Activated CD8-positive, alpha-beta memory T cell treated with anti-CD3 and anti-CD28 coated beads, Interleukin-2, amount 50 U/mL, for 48 hours (primary cell): ENCODE measurements at places on chromosomes 4 and X.

GRCh38 chr4:55509266-55509665 lies 37.4 kb downstream of the CLOCK start:
- DNase-seq, result no peak

- no peak for DNase-seq
These were observed 81.7 kb downstream of the PCDH19 start for GRCh38 chrX:100328351-100328750.

DNA sequence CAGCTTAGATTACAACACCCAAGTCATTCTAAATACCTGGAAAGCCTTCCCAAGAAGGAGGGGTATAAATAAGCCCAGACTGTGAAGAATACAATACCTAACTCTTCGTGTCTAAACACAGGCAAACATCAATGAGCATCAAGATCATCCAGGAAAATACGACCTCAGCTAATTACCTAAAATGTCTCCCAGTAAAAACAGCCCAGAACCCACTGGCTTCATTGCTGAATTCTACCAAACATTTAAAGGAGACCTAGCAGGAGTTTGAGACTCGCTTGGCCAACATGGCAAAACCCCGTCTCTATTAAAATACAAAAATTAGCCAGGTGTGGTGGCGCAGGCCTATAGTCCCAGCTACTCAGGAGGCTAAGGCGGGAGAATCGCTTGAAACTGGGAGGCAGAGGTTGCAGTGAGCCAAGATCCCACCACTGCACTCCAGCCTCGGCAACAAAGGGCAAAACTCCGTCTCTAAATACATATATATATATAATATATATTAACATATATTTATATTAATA lies 19.1 kb upstream of the HSFX4 start:
- DNase-seq, result no peak

DNA sequence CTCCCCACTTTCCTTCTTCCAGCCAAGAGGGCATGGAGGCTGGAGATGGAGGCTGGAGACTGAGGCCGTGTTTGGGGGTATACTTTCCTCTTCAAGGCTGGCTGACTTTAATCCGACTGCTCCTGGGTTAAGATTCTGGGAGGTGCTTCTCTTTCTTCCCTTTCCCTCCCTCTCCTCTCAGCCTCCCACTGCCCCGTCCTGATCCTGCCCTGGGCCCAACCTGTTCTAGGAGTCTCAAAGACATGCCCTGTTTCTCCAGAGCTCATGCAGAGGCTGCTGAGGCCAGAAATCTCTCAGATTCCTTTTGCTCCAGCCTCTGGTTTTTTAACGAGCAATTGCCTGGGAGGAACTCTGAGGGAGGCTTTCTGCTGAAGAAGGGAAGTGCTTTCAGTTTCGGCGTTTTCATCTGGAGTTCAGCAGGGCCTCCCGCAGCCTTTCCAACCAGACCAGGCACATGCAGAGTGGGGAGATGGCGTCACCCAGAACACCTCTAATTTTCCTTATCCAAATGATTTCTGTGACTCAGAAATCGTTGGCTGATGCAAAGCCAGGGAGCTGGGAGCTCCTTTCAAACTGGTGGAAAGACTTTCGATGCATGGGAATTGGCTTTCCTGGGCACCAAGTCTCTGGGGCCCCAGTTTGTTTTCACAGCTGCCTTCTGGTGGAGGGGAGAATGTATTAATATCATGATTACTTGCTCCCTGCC lies 34.5 kb upstream of the FAM9C start:
- no peak for DNase-seq

- DNase-seq, result no peak
These were observed 668.8 kb upstream of the PRKX start for GRCh38 chrX:4382273-4382672.

DNA sequence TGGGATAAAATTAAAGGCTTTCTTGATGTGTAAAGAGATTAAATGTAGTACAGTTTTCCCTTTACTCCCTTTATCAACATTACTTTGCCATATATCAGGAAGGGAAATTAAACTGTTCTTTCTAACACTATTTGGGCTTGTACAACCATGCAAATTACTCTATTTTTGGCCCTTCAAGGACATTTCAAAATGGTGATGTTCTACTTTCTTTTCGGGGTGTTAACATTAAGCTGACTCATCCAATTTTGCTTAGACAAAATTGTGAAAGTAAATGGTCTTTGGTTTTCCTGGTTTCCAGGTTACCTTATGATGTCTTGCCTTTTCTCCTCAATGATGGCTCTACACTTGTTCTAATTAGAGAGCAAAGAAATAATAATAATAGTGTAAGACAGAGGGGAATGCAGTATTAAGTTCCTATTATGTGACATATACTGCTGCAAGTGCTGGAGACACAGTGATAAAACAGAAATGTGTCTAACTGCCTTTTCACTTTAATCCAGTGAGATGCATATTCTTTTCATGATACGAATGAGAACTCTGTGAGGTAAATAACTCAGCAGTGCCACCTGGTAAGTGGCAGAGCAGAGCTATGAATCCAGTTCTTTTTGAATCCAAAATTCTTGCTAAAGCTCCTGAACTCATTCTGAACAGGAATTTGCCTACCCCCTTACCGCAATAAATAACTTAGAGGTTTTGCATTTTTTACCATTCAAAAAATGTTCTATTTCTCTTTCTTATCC lies 35.7 kb upstream of the PDE5A start:
- no peak for DNase-seq

DNA sequence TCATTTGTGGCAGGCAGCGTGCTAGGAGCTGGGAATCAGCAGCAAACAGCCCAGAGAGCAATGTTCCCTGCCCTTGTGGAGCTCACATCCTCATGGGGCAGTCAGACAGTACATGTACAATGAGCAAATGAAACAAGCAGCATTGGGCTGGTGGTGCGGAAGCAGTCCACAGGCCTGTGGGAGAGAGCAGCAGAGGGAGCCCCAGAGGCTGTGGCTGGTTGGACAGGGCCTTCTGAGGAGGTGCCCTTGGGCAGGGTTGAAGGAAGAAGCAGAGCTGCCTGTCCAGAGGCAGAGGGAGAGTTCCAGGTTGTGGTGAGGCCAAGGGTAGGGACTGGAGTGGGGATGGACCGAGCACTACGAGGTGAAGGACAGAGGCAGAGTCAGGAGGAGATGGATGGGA lies 22.5 kb downstream of the MMGT1 start:
- no peak for DNase-seq
